ENCODE measurements at places on chromosomes 11 and 22.

- DNase-seq, result peak; percentile 17
Observed at GRCh38 chr22:43385770-43386641, 25.8 kb upstream of the MPPED1 start.

DNA sequence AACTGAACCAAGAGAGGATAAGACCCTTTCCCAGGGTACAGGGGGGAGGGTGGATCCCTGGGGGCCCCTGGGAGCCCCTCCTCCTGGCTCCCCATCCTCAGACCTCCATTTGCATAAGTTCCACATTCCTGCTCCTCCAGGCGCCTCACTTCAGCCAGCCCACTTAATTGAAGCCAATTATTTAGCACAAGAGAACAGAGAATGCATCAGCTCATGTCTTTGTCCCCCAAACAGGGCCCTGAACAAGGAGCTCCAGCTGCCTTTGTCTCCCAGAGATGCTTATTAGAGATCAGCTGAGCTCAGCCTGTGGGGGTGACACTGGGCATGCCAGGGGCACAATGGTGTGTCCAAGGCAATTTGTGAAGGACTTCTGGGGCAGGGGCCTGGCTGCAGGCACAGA lies 89.9 kb upstream of the PRDM11 start:
- DNase-seq, result no peak

- no peak for DNase-seq
Observed at GRCh38 chr22:30224161-30224857, 22.2 kb downstream of the LIF start.

GRCh38 chr11:87180742-87181141 lies 143.0 kb downstream of the TMEM135 start:
- no peak for DNase-seq

DNA sequence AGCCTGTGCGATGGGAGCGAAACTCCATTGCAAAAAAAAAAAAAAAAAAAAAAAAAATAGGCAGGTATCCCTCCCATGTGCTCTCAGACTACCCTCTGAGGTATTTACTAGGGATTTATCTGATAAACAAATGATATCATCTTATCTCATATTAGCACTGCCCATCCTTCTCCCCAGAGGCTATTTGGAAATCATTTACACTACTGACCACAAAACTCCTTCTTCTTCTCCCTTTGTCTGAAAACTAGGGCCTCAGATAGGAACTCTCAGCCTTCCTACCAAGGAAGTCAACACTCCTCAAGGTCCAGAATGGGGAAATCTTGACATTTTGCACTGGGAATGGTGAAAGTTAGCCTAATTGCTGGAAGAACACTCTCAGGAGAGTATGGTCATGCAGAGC lies 46.4 kb downstream of the LARGE2 start:
- no peak for DNase-seq

- no peak for DNase-seq
Observed at GRCh38 chr11:99693941-99694492, 673.3 kb downstream of the CNTN5 start.

GRCh38 chr11:86930957-86931547 lies 24.1 kb downstream of the FZD4 start:
- no peak for DNase-seq

GRCh38 chr22:38431266-38432010 lies 23.6 kb downstream of the KCNJ4 start:
- no peak for DNase-seq

GRCh38 chr11:9849389-9849788 lies 185.5 kb downstream of the SWAP70 start:
- no peak for DNase-seq

DNA sequence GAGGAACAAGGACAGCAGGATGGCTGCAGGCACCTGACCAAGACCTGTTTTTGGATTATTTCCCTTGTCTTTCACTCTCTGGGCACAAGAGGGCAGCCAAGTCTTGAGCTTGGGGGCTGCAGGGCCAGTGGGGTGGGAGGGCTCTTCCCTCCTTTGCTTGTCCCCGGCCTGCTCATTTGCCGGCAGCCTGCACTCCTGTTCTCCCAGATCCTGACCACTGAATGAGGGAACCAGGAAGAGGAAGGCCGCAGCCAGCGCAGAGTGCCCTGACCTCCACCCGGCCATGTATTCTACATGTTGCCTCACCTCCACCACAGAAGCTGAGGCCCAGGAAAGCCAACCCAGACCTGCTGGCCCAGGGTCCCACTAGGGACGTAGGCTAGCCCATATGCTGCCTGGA lies 15.5 kb upstream of the NNMT start:
- peak; percentile 54 for DNase-seq

GRCh38 chr22:44737406-44738346 lies 14.7 kb upstream of the ARHGAP8 start:
- DNase-seq, result no peak

GRCh38 chr11:39374963-39375698 lies 2084.3 kb downstream of the LRRC4C start:
- no peak for DNase-seq

DNA sequence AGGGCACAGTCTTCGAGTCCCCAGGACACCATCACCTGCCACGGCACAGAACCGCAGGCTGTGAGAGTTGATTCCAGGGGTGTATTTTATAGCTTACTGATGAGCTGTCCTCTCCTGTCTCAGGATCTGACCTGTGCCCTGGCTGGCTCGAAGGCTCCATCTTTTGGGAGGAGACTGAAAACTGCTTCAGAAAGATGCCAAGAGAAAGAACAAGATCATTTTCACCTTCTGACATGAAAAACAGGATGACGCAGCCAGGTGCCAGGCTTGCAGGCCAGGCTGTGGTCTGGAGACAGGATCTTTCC lies 2.2 kb downstream of the MRGPRD start:
- no peak for DNase-seq

DNA sequence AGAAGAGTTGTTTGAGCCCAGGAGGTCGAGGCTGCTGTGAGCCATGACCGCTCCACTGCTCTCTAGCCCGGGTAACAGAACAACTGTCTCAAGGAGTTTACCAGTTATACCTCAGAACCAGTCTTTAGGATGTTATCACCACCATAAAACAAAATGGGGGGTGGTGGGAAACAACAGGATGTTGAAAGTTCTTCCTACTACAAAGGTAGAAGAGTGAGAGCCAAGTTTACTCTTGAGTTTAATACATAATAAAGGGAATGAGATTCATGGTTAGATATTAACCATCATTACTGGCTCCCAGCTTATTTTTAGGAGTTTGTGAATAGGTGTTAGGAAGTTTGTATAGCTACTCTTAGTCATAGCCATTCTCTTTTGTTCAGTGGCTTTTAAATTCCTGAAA lies 78.8 kb upstream of the HORMAD2 start:
- DNase-seq, result no peak

- no peak for DNase-seq
Observed at GRCh38 chr11:2301631-2302305, at the start of the genes C11orf21 and TSPAN32. Gene C11orf21 (minus strand): TSS chr11:2301918. CDS start chr11:2301808, 110 bp downstream. Gene TSPAN32 (plus strand): TSS chr11:2302013. CDS start chr11:2302150, 137 bp downstream.

DNA sequence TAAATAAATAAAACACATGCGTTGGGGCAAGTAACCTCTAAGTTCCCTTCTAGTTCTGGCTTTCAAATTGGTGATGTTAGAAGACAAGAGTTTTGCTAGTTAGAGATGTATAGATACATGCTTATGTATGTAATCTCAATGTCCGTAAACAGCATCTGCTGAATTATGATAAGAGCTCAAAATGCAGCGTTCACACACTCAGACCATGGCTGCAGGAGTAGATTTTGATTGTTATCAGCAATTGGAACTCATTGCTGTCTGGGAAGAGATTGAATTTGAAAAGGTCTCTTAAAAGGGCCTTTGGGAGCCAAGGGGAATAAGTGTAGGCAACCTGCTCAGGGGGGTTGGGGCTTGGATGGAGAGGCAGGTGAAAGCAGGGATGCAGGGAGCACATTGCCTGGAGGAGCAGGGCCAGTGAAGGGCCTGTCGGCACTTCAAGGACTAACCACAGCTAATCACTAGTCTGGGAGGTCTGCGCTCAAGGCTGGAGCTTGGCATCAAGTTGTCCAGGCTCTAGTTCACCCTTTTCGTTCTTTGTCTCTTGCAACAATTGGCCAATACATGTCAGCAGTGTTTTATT lies 2.7 kb upstream of the RAG1 start:
- no peak for DNase-seq

GRCh38 chr22:17095538-17095937 lies 10.7 kb downstream of the IL17RA start:
- DNase-seq, result no peak

- no peak for DNase-seq
Observed at GRCh38 chr11:2266586-2267305, 3.6 kb downstream of the ASCL2 start.

- no peak for DNase-seq
Observed at GRCh38 chr22:22750335-22751042, 106.1 kb downstream of the GGTLC2 start.

DNA sequence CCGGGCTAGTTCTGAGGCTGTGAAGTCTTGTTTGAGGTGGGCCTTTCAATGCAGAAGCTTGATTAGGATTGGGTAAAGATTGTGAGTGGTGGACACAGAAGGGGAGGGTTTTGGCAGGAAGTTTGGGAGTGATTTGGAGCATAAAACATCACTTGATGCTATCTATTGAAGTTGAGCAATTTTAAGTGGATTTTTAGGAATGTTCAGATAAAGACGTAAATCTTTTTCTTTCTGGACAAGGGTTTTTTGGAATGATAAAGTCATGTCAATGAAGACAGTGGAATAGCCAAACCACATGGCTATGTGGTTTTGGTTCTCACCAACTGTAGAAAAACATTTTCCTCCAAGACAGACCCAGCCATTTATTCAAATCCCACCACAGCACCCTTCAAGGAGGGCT lies 111.2 kb upstream of the SNX19 start:
- no peak for DNase-seq

- DNase-seq, result no peak
Observed at GRCh38 chr11:70816156-70816678, 417.9 kb downstream of the CTTN start.

- peak; percentile 60 for DNase-seq
Observed at GRCh38 chr22:46007848-46008261, 30.9 kb upstream of the WNT7B start.

- no peak for DNase-seq
Observed at GRCh38 chr22:24707470-24707801, 67.1 kb downstream of the PIWIL3 start.

DNA sequence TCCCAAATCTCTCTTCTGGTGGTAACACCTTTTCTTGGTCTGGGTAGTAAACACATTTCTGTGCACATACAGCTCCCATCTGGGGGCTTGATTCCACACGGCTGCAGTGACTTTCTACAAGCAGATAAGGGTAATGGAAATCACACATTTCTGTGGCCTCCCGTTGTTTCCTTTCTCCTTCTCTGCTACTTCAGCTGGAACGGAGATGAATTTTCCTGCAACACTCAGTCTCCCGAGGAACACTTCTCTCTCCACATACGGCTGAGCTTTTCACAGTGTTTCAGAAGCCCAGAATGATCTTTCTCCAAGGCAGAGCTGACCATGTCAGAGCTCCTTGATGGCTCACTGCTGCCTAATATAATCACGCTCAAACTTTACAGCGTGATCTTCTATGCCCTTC lies 364.3 kb upstream of the NARS2 start:
- DNase-seq, result no peak

DNA sequence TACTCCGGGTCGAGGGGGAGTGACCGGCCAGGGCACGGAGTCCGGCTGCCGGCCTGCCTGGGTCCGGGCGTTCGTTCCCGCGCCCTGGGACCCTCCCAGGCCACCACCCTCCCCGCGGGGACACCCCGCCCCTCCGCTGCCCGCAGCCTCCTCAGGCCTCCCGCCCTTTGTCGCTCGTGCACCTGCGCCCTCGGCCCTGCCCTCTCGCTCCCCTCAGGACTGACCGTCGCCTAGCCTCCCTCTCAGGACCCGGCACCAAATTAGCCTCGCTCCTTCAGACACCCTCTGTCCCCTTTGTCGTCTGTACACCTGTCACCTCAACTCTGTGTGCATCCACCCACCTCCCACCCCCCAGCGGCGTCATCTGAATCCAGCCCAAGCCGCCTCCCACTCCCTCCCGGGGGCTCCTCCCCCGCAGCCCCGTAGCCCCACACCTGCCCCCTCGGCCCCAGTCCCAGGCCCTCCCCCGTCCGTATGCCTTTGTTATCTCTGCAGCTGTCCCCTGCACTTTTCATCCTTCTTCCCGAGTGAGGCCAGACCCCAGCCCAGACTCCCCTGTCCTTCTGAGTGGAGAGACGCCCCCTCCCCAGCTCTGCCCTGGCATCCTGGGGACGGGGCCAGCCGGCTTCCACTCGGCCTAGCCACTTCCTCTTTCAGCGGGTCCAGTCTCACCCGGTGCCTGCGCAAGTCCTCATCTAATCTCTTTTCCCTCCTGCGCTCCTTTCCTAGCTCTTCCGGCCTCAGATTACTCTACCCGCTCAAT lies 643 bp downstream of the TIGD3 start:
- DNase-seq, result no peak

- DNase-seq, result peak; percentile 24
Observed at GRCh38 chr11:6864438-6864837, 1.6 kb downstream of the OR10A2 start.

DNA sequence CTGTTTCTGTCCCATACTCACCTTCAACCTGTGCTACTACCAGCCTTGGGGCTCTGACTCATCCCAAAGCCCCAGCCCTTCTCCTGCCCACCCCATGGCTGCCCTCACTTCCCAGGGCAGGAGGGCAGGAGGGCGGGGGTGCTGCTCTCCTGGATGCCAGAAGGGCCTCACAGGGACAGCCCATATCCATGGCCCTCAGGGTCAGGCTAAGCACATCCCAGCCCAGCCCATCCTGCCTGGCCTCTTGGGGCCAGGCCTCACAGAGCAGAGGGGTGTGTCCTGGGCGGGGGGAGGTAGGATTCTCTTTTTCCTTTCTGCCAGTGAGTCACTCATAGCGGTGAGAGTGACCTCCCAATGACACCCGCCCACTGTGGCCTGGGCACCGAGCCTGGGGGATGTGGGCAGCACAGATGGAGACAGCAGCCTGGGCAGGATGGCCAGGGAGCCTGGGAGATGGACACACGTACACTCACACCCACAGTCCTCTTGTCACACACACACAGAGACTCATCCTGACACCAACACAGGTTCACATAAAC lies 2.4 kb downstream of the LTBP3 start:
- no peak for DNase-seq

GRCh38 chr11:62622476-62623089 lies 797 bp upstream of the B3GAT3 start:
- no peak for DNase-seq

DNA sequence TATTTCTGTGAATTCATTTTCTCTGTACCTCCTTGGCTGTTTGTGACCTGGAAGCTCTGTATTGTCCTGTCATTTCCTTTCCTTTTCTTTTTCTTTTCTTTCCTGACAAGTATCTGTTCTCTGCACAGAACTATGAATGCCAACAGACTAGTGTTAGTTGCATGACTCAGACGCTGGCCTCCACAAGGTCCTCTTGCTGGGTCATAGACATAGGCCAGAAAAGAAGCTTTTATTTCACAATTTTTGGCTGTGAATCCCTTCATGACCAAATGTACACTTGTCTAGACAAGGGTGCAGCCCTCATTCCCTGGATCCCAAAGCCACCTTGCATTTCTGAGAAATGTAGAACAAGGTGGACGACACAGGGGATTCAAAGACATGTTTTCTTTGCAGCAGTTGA lies 104.1 kb upstream of the MTNR1B start:
- DNase-seq, result no peak

GRCh38 chr11:15957234-15957633 lies 399.1 kb downstream of the SOX6 start:
- no peak for DNase-seq

GRCh38 chr11:93221539-93221938 lies 23.7 kb upstream of the SLC36A4 start:
- no peak for DNase-seq
